ENCODE measurements at places on chromosomes 2 and 18.

- DNase-seq = no peak
These were observed 2.9 kb downstream of the SERTAD2 start for GRCh38 chr2:64650722-64651338.

- DNase-seq = no peak
These were observed 23.8 kb upstream of the CABYR start for GRCh38 chr18:24114924-24115549.

DNA sequence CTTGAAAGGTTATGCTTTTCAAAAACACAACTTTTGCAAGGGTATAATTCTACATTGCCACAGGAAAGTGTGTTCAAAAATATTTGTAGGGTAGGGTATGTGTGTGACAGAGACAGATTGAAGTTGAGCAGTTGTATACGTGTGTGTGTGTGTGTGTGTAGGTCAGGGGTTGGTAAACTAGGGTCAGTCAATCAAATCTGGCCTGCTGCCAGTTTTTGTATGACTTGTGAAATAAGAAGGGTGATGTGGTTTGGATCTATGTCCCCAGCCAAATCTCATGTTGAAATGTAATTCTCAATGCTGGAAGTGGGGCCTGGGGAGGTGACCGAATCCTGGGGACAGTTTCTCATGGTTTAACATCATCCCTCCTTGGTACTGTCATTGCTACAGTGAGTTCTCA, 148.2 kb downstream of the CERS6 start:
- DNase-seq = no peak

DNA sequence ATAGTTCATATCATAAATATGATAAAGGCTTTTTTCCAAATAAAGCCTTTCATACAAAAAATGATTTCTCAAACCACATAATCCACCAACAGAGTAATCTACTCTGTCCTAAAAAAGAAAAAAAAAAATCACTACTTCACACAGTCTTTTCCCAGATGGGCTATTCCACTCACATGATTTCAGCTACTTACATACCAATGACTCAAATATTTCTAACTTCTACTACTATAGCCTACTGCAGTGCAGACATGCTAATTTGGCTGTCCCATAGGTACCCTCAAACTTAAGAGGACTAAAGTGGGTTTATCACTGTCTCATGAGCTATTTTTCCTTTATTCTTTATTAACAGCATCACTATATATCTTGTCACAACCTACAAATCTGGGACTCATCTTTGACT, 57.4 kb downstream of the SLC66A3 start:
- DNase-seq = no peak

GRCh38 chr2:20440001-20440560, 6.8 kb upstream of the RHOB start:
- DNase-seq = no peak

- no peak for DNase-seq
These were observed 14.9 kb downstream of the LPIN2 start for GRCh38 chr18:2997846-2998564.

GRCh38 chr2:241490825-241491506, 17.4 kb downstream of the STK25 start:
- DNase-seq = no peak

DNA sequence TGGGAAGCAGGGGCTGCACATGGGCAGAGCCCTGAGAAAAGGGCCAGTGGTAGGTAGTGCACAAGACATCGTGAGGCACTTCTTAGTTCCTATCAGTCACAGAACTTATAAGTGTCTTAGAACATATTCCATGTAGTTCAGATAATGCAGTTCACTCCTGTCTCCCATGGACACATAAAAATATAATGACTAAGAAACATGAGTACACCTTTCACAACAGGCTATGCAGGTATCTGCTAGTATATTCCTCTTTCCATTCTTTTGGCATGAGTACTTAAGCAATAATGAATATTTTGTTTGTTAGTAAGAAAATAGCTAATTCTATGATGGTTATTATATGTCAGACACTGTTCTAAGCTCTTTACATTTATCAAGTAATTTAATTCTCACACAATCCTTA, 808.4 kb downstream of the BCL11A start:
- no peak for DNase-seq

DNA sequence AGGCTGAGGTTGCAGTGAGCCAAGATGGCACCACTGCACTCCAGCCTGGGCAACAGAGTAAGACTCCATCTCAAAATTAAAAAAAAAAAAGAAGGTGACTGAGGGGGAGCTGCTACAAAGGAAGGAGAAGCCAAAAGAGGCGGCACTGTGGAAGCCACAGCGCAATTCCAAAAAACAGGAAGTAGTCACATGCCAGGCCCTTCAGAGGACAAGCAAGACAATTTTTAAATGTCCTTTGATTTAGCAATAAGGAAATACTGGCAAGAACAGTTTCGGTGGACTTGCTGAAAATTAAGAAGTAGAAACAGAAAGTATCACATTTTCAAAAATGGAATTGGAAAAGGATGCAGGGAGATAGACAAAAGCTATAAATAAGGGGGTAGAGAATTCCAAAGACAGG, 122.8 kb downstream of the OSBPL1A start:
- no peak for DNase-seq

- DNase-seq = no peak
These were observed 433 bp downstream of the ZFP36L2 start for GRCh38 chr2:43225788-43226557.

DNA sequence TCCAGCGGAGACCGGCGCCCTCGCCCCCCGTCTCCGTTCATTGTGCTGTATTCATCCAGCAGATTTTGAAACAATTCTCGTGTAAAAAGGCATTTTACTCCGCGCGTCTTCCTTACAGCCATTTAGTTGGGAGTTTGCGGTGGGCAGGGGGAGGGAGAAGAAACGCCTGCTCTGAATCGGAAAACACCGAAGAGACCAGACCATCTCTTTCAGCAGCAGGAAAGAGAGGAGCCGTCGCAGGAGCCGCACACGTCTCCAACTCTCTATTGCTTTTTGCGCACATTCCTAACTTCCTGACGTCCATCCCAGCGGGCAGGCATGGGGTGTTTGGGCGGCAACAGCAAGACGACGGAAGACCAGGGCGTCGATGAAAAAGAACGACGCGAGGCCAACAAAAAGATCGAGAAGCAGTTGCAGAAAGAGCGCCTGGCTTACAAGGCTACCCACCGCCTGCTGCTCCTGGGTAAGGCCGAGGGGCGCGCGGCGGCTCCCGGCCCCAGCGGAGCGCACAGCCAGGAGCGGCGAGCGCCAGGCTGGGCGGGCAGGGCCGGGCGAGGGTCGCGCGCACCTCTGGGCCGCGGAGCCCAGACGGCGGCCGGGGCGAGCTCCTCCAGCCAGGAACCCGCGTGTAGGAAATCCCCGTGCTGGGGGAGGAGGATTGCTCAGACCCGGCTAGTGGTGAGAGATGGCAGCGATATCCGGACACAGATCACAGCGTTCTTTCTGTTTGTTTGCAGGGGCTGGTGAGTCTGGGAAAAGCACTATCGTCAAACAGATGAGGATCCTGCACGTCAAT, 63.2 kb downstream of the GNAL start:
- DNase-seq = no peak

GRCh38 chr2:115161081-115161770, 718.8 kb downstream of the DPP10 start:
- no peak for DNase-seq

DNA sequence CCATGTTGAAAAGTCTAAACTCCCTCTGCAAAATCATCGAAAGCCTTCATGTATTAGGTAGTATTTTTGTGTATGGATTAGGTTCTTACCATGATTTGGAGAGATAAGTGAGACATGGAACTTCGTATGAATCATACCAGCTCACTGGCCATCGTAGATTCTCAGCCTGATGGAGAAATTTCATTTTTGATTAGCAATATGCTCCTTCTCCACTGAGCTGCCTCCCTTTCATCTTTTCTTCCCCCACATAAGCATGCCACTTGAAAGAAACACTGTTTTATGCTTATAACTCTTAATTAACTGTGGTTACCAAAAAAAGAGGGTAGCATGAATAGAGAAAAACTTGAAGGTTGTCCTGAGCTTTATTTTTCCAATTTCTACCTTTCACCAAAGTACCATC, 111.9 kb downstream of the NCK2 start:
- no peak for DNase-seq

DNA sequence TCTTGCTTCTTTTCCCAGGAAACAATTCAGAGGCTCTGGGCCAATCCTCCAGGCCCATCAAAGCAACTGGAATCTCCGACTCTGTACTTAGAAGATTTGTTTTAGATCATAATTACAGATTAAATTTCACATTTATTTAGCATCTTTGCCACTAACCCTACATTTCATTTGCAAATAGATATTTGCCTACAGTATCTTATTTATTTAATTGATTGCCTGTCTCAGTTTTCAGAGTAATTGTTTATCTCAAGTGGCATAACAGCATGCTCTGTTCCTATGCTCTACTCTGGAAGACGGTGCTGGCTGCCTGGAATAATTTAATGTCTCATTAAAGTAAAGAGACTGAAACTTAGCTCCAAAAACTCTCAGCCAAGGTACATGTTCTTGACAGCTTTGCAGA, 213.4 kb downstream of the HNMT start:
- DNase-seq = no peak

DNA sequence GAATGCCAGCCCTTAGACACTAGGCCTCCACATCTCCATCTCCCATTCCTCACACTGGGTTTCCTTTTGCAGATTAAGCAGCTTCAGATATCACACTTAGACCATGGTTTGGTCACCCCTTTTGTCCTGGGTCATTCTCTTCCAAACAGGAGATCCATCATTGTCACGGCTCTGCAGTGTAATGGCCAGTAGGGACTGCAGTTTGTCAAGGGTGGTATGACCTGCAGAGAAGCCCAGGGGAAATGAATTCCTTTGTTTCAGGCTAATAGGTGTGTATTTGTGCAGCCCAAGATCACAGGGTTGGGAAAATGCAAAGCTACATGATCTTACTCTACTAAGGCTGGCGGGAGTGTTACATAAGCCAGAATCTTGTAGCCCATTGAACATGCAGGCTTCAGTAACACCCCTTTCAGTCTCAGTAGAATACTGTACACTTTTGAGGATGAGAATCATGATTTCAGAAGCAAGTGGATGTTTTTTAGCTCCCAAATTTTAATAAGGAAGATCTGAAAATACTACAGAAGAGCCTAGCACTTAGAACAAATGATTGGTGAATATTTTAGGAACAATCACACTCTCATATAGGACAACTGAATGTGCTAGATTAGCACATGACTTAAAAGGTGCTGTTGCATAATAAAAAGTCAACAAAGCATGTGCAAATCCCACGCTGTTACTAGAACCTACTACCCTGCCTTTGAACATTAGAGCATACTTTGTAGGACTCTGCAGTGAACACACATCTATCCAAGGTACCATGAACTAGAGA, 24.0 kb upstream of the LPIN1 start:
- DNase-seq = no peak

DNA sequence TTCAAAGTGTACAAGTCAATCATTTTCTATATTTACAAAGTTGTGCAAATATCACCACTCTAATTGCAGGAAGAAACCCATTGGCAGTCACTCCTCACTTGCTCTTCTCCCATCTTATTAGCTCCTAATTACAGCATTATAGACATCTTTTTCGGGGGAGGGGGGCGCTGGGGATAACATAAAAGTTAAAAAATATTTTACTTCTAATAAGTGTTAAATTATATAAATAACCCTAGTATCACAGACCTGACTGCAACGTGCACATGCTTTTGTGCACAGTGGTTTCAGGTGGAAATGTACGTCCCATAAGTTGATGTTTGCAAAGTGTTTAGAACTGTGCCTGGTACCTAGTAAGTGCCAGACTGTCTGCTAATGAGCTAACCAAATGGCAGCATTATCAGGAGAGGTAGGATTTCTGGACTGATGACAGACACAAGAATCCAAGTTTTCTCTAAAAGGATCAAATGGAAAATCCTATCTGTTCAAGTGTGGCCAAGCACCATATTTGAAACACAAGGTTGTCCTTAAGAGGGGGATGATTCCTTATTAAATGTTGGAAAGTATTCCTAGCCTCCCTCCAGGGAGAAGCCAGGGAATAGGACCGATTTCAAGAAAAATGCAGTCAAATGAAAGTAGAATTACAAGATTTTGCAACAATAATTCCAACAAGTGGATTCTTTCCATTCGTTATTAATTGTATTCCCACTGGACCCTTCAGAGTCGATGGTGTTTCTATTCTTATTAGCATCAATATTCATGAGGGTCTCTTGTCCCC, 70.0 kb downstream of the ACKR3 start:
- DNase-seq = no peak

GRCh38 chr2:11677136-11678055, 7.4 kb upstream of the NTSR2 start:
- DNase-seq = no peak

GRCh38 chr2:133658020-133658903, 90.0 kb upstream of the NCKAP5 start:
- DNase-seq = peak; percentile 50

- peak; percentile 35 for DNase-seq
These were observed 294.3 kb upstream of the ZNF804A start for GRCh38 chr2:184304006-184304405.

- no peak for DNase-seq
These were observed 375.0 kb upstream of the HS6ST1 start for GRCh38 chr2:128693743-128694029.

DNA sequence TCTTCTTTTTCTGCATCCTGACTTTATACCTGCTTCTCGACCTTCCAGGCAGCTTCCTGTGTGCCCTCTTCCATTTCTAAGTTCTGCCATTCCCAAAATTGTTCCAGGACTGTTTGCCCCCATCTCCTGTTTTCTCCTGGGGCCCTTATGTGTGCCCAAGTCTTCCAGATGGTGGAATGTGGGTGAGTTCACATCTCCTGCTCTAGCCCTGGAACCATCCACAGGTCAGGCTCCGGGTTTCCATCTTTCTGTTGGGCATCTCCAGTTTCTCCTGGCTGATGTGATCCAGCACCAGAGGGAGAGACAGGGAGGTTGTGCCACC, 25.8 kb downstream of the TOGARAM2 start:
- no peak for DNase-seq

- no peak for DNase-seq
These were observed 23.7 kb upstream of the SLC35F6 start for GRCh38 chr2:26740346-26740745.

DNA sequence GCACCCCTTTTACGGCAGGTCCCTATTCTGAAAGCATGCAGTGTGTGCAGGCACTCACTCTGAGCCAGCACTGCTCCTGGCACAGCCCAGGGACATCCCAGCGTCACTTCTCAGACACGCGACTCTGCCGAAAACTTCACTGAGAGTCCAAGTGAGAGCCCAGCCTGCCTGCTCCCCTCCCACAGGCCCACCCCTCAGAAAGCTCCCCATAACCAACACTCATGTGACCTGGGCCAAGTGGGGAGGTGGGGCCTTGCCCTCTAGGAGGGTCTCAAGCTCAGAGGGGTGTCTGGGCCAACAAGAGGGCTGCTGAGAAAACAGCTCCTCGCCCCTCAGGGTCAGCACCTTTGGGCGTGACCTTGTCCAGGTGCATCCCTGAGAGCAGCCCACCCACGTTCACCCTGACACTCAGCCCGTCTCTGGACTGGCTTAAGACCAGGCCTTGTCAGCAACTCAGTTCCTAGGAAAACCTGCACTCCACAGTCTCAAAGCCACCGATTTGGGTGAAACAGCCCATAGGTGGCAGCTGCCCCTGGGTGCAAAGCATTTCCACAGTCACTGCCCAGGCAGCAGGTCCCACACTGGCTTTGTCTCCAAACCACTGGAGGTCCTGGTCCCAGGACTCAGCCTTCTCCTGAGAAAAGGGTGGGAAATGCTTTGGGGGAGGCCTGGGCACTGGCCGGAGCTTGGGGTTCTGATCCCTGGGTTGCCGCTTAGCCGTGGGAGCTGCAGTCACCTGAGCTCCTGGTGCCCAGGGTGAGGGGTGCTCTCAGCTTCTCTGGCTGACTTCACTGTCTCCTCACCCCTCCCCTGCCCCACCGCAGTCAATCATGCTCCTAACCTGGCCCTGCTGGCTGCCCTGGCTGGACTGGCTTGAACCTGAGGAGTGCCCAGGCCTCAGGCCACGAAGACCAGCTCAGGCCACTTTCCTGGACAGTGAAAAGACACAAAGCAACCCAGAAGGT, 209.6 kb downstream of the HDAC4 start:
- DNase-seq = no peak
